Peyer's patch (tissue), 4 donors: ENCODE measurements at places on chromosomes 12 and 14. TPM values are rescaled to one million over a fixed set of nuclear protein-coding genes. Genes with fewer than 3 reads are reported as not detected.

DNA sequence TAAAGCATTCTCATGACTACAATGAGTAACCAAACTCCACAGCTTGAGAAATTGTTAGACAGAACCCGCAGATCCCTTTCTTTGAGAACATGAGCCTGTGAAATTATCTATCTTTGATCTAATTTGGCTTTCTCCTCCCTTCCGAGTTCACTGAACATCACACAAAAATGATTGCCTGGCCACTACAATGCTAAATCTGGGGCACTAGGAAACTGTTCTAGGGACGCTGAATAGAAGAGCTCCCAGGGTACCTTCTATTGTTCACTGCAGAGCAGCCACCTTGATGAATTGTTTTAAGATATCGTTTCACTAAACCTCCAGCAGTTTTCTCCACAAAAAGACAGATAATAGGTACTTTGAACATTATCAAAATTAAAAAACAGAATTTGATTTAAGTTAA, 47.5 kb downstream of the SINHCAF start:
- H3K4me3 ChIP-seq, result no peak overlapping the region
- H3K36me3 ChIP-seq, result no peaks in the 10 kb centered on the region
- no peaks in the 10 kb centered on the region for H3K27me3 ChIP-seq
- no peak overlapping the region for H3K27ac ChIP-seq

DNA sequence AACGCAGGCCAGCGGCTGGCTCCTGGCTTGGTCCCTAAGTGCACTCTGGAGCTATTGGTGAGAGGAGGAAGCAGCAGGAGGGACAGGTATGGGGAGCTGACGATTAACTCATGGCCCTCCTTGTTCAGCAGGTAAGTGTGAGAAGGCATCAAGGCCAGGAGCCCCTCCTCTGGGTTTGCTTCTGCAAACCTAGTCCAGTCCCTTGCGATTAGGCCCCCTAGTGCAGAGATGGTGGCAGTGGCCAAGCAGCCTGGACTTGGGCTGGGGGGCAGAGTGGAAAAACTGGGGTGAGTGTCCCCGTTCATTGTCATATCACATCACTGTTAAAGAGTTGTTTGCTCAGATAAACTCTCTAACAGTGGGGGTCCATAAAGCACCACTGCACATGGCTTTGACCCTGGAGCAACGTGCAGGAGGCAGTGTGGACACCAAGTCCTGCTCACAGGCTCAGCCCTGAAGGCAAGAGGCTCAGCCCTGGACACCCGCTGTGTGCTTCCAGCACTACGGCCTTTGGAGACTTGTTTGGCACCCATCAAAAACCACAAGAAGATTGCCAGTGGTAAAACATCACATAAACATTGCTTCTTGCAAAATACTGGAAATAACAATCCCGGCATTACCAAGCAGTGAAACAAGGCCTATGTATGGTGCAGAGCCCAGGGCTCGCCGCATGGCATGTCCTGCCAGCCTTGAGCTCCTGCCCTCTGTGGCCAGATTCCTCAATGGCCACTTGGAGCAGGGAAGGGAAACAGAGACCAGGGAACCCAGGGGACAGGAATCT, 184.3 kb upstream of the RTL1 start:
- H3K4me3 ChIP-seq, result no peak overlapping the region
- H3K4me1 ChIP-seq, result no peaks in the 10 kb centered on the region
- no peaks in the 10 kb centered on the region for H3K36me3 ChIP-seq
- no peak overlapping the region for H3K27ac ChIP-seq
- no peaks in the 10 kb centered on the region for H3K27me3 ChIP-seq
- peak; percentile 17 for DNase-seq

DNA sequence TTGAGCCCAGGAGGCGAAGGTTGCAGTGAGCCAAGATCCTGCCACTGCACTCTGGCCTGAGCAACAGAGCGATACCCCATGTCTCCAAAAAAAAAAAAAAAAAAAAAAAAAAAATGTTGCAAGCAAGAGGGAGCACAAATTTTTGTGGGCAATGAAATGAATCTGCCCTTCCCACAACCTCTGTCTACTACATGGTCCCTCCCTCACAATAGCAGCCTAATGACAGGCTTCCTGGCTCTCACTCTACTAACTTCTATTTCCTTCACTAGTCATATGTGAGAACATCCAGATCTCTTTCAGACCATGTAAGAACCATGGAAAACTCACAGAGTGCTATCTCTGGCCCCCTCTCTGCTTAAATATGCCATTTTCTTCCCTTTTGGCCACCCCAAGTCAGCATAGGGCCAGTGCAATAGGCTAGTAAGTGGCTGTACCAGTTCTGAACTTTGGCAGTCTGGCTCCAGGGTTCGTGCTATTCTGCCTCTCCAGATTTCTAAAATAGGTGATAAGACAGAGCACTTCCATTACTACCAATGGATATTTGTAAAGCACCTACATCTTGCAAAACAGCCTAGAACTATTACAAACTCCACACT, 7.1 kb downstream of the OSBPL8 start:
- peaks cover 4% of the 10 kb centered on the region for H3K4me1 ChIP-seq
- DNase-seq, result no peak
- no peaks in the 10 kb centered on the region for H3K36me3 ChIP-seq
- no peaks in the 10 kb centered on the region for H3K27me3 ChIP-seq
- no peak overlapping the region for H3K27ac ChIP-seq
- no peak overlapping the region for H3K4me3 ChIP-seq

Gene BIN2
- 3.3 TPM for total RNA-seq

Gene NRIP2
- total RNA-seq, result not detected

GRCh38 chr14:68788996-68789820, 3.7 kb downstream of the ZFP36L1 start:
- peak; percentile 90 for DNase-seq
- H3K27me3 ChIP-seq, result no peaks in the 10 kb centered on the region
- peak overlapping the region; percentile 96 for H3K4me3 ChIP-seq
- H3K4me1 ChIP-seq, result peaks cover 36% of the 10 kb centered on the region
- H3K36me3 ChIP-seq, result no peaks in the 10 kb centered on the region

DNA sequence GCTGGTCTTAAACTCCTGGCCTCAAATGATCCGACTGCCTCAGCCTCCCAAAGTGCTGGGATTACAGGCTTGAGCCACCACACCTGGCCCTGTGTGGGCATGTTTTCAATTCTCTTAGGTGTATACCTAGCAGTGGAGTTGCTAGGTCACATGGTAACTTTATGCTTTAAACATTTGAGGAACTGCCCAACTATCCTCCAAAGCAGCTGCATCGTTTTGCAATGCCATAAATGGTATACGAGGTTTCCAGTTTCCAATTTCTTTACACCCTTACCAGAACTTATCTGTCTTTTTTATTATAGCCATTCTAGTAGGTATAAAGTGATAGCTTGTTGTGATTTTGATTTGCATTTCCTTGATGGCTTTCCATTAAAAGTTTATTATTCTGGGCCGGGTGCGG, 25.1 kb downstream of the RBMS2 start:
- H3K27ac ChIP-seq, result no peak overlapping the region
- H3K4me1 ChIP-seq, result no peaks in the 10 kb centered on the region
- no peak overlapping the region for H3K4me3 ChIP-seq
- H3K36me3 ChIP-seq, result no peaks in the 10 kb centered on the region

Gene CLEC14A
- total RNA-seq, result 9.3 TPM

DNA sequence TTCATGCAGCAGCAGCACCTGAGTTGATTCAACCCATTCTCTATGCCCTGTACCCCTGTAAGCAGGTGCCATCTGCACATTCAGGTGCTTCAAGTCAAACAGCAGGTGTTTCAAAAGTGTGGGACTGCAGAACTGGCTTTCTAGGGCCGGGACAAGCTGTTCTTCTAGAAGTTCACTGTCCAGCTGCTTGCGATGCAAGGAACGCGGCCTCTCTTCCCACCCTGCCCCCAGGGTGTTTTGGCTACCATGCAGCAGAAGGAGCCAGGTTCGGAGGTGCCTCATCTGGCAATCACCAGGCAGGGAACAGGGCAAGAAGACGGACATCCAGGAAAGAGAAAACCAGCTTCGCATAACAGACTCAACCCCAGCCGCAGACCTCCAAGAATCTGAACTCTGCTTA, 35.2 kb downstream of the TMEM132D start:
- no peak overlapping the region for H3K4me3 ChIP-seq
- DNase-seq, result no peak
- no peak overlapping the region for H3K27ac ChIP-seq
- no peaks in the 10 kb centered on the region for H3K27me3 ChIP-seq
- no peaks in the 10 kb centered on the region for H3K4me1 ChIP-seq

- no peak overlapping the region for H3K27ac ChIP-seq
- H3K4me3 ChIP-seq, result no peak overlapping the region
- no peaks in the 10 kb centered on the region for H3K27me3 ChIP-seq
- no peaks in the 10 kb centered on the region for H3K36me3 ChIP-seq
- no peak for DNase-seq
- no peaks in the 10 kb centered on the region for H3K4me1 ChIP-seq
Observed at GRCh38 chr12:78260976-78261375, 430.3 kb downstream of the NAV3 start.

- H3K27ac ChIP-seq, result no peak overlapping the region
- peak; percentile 73 for DNase-seq
- H3K4me1 ChIP-seq, result peaks cover 15% of the 10 kb centered on the region
Observed at GRCh38 chr12:6825398-6826124, 2.6 kb upstream of the P3H3 start.

Gene CLEC7A
- total RNA-seq, result 2.8 TPM

GRCh38 chr12:83954071-83954789, 958.4 kb downstream of the SLC6A15 start:
- H3K36me3 ChIP-seq, result no peaks in the 10 kb centered on the region
- no peak for DNase-seq
- no peaks in the 10 kb centered on the region for H3K4me1 ChIP-seq
- H3K4me3 ChIP-seq, result no peak overlapping the region
- no peak overlapping the region for H3K27ac ChIP-seq

DNA sequence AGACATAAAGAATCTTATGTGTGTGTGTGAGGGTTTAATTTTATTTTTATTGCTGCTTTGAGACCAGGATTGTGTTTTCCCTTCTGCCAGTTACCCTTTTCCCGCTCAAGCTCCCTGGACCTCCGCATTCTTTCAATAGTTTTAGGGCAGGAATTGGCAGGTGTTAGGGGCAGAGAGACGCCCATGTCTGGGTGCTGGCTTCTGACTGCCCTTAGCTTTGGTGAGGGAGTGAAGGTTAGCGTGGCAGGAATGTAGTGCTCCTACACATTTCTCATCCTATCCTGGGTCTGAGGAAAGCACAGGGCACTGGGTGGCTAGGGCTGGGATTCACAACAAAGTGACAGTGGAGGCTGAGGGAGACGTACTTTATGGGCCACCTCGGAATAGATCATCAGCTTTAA, 428.1 kb downstream of the ZFP36L1 start:
- no peaks in the 10 kb centered on the region for H3K36me3 ChIP-seq
- DNase-seq, result no peak
- H3K4me3 ChIP-seq, result no peak overlapping the region
- no peak overlapping the region for H3K27ac ChIP-seq

DNA sequence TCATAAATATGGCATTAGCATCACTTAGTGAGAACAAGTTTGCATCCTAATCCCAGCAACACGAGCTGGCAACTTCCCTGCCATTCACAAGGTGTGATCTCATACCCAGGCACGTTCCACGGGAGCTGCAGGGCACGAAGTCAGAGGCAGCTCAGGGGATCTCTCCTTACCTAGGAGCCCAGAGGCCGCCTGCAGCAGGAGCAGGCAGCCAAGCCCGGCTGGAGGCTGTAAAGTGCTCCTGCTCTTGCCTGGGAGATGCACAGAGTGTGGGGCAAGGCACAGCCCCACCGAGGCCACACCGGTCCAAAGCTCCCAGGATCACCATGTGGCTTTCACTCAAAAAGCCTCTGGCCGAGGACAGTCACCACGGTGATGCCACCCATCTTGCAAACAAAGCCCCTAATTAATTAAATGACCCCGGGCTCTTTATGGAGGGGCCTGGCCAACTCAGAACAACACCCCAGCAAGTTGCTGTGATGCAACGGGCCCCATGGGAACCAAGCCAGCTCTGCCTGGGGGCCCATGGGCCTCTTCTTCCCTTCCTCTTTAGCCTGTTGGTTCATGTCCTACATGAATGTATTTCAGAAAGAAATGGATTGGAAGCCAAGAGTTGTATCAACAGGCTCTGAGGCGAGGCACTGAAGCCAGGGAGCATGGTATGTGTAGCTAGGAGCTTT, 26.5 kb downstream of the NUAK1 start:
- H3K27ac ChIP-seq, result no peak overlapping the region
- no peaks in the 10 kb centered on the region for H3K4me1 ChIP-seq
- no peak overlapping the region for H3K4me3 ChIP-seq
- no peaks in the 10 kb centered on the region for H3K36me3 ChIP-seq
- no peak for DNase-seq
- H3K27me3 ChIP-seq, result no peaks in the 10 kb centered on the region

DNA sequence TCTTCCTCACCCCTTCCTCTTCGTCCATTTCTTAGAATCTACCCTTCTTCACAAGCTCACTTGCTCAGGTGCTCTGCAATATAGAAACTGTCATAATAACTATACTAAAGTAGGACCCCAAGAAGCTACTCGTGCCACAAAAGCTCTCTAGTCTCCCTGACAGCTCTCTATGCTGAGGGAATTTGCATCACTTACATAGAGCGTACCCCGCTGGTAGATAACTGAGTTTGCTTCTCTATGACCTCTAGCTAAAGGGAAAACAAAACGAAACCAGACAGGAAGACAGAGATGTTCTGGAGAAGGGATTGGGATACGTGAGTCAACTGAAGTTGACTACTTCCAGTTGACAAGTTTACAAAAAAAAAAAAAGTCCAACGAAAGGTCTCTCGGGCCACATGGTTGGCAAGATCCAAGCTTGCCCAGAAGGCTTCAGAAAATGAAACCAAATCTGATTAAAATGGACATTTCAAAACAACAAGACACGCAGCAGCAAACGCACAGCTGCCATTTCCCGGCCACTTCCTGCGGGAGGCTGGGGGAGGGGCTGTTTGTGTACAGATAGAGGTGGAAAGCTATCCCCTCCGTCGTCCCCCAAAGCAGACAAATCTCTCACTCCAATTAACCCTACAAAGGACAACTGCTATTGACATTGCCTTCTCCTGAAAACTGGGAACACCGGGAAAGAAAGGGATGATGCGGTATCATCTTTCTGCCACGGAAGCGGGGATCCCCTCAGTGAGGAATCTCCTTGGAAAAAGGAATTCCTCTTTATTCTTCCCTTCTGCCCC, 1.3 kb downstream of the BAZ2A start:
- peak overlapping the region; percentile 89 for H3K27ac ChIP-seq
- no peaks in the 10 kb centered on the region for H3K27me3 ChIP-seq
- H3K36me3 ChIP-seq, result no peaks in the 10 kb centered on the region
- H3K4me1 ChIP-seq, result peaks cover 23% of the 10 kb centered on the region

DNA sequence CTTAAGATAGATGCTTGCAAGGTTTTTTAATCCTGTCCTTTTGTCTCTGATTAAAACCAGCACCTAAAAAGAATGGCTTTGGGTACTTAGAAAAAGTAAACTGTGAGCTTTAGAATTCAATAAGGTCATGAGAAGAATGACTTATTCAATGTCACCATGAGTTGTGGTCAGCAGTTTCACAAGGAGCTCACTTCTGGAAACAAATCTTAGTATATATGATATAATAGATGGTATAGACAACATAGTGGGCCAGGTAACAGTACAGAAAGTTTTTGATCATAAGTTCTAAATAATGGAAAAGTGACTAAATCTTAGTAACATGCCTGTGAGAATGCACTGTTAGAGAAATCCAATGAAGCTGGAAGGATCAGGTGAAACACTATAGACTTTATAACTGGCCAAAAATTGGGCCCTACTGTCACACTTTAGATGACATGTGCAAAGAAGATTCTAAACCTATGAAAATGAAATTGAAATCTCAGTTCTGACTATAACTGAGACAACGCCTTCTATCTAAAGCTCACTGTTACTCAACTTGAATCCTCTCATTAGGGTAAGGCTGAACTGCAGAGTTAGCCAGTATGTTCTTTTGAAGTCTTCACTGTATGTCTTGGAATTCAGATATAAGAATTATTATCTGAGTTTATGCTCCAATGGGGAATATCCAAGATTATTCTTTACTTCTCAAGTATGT, 42.4 kb upstream of the RAD51AP1 start:
- no peaks in the 10 kb centered on the region for H3K36me3 ChIP-seq
- H3K27ac ChIP-seq, result no peak overlapping the region
- no peaks in the 10 kb centered on the region for H3K27me3 ChIP-seq
- H3K4me1 ChIP-seq, result no peaks in the 10 kb centered on the region
- DNase-seq, result no peak

Gene CBLN3
- not detected for total RNA-seq

Gene PRH2
- total RNA-seq, result not detected

Gene TTC9
- 0.54 TPM for total RNA-seq
